COLO829 (cell line): ENCODE measurements at places on chromosomes 6 and 20.

- DNase-seq = peak; percentile 69
These were observed 11.8 kb downstream of the TMEM14B start for GRCh38 chr6:10759312-10759839.

DNA sequence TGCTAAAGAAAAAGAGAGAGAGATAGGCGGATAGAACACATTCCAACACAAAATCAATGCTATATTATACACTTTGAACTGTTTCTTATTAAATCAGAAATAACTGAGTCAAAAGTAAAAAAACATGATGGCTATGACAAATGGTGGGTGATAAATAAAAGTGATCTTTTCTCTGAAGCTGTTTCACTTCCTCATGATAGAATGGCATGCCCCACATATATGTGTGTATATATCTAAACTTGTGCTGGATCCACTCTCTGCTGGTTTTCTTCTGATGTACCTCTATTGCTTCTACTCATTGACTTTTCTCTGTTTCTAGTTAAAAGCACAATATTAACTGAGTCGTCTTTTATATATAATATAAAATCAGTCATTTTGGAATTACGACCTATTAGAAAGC lies 429.9 kb downstream of the PKHD1 start:
- no peak for DNase-seq

GRCh38 chr6:40477246-40478126 lies 109.7 kb downstream of the LRFN2 start:
- no peak for DNase-seq

DNA sequence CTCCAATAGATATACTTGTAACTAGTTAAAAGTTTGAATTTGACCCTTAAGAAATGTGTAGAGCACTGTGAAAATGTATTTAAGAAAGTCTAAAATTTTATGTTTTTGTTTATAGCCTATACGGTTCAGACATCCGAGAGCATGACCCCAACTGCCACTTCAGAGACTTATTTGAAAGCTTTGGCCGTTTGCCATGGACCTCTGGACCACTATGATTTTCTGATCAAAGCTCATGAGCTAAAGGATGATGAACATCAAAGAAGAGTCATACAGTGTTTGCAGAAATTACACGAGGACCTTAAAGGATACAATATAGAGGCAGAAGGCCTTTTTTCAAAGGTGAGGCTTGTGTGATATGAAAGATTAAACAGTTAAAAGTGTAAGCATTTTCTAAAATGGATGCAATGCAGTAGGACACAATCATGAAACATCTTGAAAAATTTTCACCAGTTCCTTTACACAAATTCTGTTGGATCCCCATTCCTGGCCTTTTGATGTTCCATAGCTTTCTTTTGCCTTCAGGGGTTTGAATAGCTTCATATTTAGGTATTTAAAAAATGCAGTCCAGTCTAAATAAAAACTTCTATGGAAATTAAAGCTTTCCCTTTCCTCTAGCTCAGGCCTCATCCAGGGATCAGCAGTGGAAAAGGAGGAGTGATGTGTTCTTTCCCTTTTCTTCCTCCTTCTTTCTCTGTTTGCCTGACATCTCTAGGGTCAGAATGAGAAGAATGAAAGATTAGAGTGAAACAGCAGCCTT lies 29.0 kb downstream of the AFG1L start:
- DNase-seq = no peak

GRCh38 chr6:1679688-1680068 lies 70.0 kb downstream of the FOXC1 start:
- DNase-seq = no peak

DNA sequence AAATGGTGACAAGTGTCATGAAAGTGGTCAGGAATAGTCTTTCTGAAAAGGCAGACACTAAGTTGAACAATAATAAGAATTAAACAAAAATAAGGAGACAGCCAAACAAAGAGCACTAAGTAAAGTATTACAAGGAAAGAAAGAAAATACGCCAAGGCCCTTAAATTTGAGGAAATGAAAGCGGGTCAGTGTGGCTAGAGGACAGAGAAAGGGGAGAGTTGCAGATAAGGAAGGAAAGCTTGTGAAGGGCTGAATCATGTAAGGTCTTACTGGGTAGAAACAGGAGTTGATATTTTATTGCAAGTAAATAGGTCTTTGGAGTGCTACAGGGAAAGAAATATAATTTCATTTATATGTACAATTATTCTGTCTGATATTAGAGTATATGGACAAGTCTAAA lies 732.1 kb downstream of the EPHA7 start:
- DNase-seq = no peak

GRCh38 chr6:25942561-25943147 lies 12.2 kb upstream of the SLC17A2 start:
- peak; percentile 42 for DNase-seq

- DNase-seq = peak; percentile 72
These were observed 47.4 kb downstream of the TRMT11 start for GRCh38 chr6:126033696-126034095.

GRCh38 chr6:107870381-107870780 lies 46.3 kb upstream of the SCML4 start:
- no peak for DNase-seq

DNA sequence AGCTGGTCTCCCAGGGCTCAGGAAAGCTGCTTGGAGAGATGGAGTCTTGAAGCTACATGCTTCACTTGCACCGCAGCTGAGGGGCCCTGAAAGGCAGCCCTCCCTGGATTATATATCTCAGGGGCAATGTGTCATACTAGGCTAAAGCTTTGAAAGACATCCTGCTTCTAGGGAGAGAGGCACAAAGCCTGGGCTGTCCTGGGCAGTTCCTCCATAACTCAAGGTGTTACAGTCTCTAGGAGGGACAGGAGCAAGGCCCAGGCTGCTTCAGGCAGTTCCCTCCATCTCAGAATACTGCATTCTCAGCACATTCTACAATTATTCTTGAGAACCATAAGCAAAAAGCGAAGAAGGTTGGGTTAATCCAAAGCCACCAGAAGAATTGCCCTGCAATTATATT lies 22.0 kb upstream of the TXNDC5 start:
- DNase-seq = no peak

DNA sequence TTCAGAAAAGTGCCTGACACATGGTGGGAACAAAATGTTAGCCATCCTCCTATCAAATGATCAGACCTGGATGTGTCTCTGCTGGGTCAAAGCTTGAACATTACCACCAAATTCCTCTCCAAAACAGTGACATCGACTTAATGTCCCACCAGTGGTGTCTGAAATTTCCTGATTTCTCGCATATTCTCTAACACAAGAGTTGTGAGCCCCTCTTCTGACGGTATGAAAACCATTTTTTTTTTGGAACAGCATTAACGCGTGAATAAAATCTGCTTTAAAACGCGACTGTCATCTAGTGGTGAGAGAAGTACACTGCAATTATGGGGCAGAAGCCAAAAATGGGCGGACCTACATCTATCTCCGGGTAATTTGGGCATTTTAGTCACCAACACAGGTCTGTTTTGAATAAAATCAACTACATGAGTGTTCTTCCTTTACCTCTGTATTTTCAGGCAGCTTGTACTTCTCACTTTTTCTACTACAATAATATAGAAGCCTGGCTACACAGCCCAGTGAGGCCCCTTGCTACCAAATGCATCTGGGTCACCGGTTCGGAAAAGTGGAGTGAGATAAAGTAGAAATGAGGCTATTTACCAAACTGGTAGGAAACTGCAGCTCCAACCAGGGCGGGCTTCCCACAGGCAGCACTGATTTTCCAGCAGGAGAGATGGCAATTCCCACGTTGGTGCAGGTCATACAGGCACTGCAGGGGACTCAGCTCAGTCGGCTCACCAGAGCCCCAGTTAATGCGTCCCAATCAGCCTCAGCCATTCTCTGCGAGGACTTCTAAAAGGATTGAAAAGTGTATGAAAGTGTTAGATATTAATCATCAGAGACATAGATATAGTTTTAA lies 27.4 kb downstream of the MGME1 start:
- peak; percentile 80 for DNase-seq

- peak; percentile 79 for DNase-seq
These were observed 46.8 kb upstream of the SLCO4A1 start for GRCh38 chr20:62595491-62595890.

DNA sequence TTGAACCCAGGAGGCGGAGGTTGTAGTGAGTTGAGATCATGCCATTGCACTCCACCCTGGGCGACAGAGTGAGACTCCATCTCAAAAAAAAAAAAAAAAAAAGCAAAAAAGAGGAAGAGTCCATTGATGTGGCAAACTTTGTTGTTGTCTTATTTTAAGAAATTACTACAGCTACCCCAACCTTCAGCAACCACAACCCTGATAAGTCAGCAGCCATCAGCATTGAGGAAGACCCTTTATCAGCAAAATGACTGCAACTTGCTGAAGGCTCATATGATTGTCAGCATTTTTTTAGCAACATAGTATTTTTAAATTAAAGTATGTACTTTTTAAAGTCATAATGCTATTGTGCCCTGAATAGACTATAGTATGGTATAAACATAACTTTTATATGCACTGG lies 48.8 kb downstream of the ZFP64 start:
- no peak for DNase-seq

DNA sequence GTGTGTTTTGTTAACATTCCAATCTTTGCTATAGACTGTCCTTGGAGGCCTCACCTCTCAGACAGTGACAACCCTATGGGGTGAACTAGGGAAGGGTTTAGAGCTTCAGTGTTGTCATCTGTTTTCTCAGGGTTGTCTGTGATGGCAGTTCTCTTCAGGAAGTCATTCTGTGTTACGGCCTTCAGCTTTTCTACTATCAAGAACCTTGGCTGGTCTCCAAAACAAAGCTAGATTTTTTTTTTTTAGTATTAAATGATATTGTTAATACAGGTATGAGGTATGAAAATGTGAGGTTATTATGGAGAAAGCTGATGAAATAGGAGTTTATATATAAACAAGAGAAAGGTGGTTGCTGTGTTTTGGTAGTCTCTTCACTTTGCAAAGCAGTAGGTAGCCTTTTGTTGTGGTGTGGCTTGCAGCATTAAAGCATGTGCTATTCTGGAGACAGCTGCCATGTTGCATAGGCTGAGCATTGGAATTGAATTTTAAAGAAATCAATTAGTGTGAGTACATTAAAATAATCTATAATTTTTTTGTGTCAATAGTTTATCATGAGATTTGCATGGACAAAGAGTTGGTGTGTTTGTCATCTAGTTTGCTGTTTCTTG lies 162.6 kb downstream of the CARMIL1 start:
- no peak for DNase-seq

GRCh38 chr6:156906451-156906850 lies 129.3 kb downstream of the ARID1B start:
- no peak for DNase-seq

GRCh38 chr20:58748618-58749017 lies 56.0 kb downstream of the NPEPL1 start:
- no peak for DNase-seq

DNA sequence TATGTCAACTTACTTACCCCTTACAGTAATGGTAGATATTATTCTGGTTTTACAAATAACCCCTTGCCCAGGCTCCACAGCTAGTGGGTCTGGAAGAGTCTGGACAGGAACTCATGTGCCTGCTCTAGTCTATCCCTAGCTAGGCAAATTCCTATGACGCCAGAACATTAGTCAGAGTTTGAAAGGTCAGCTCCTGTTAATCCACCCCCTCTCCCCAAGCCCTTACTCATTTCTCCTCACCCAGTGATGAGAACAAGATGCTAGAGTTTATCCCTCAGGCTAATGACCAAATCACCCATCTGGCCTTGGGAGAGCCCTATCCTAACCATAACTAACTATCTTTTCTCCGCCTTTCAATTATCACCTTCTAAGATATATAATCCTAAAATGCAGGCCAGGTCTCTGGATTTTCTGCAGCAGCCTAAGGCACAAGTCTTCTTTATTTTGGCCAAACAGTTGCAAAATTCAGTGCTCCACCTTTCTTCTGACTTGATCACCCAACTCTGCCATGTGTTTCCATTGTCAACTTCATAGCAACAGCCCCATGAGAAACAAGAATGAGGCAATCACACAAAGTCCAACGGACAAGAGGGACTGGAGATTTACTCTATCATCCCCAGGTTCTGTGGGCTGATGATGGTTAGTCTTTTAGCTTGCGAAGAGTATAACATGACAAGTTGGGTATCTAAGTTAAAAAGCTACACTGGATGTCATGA lies 113.3 kb downstream of the TASP1 start:
- DNase-seq = peak; percentile 66

DNA sequence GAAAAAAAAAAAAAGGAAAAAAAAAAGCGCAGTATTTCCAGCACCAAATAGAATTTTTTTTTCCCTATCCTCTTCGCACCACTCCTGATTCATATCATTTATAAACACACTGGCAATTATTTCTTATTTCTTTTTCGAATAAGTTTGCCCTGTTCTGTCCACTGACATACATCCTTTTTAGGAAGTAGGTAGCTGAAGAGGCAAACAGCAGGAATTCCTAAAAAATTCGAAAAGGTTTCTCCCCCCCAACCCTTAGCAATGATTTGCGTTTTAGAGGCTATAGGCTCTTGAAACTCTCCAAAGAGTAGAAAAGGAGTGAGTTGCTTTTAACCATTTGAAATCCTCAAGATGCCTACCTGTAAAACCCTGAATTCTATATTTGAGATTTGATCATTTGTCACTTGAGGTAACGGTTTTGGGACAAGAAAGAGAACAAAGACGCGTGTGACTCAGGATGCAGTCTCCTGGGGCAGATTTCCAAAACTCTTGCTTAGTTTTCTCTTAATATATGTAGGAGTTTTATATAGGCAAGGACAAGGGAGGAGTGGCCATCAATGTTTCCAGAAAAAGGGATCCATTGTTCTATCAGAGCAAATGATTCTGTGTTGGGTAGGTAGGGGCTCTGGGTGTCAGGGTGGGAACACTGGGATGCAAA lies 531 bp upstream of the CCN2 start:
- DNase-seq = peak; percentile 27

- DNase-seq = peak; percentile 30
These were observed 172.9 kb downstream of the ADGRG6 start for GRCh38 chr6:142474531-142475289.

- no peak for DNase-seq
These were observed 10.8 kb upstream of the WTAP start for GRCh38 chr6:159716247-159717096.

DNA sequence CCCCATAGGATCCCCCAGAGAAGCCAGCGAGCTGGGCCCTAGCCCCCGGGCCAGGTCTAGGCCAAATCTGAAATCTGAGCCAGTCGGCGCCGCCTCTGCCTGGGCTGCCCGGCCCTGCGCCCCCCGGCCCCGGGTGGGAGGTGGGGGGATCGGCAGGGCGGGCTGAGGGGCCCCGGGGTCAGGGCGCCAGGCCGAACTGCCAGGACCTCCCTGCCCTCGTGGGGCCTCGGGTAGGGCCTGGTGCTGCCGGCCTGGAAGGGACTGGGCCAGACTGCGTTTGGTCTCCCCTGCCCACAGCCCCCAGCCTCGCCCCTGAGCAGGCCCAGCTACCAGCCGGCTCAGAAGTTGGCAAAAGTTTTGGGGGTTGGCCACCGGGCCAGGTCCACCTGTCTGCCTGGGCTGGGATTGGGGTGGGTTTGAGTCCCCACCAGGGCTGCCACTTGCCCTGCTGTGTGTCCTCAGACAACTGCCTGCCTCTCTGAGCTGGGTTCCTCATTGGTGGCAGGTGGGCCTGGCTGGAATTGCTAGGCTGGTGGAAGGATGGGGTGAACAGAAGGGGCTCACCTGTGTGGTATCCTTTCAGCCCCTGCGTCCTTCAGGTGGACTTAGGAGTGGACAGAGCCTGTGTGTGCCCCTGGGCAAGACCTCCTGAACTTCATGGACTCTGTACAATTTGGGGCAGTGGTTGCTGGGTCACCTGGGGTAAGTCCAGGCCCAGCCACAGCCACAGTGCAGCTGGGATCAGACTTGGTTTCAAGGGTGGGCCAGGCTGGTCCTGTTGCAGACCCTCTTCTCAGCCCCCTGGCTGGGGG lies 801 bp downstream of the SRC start:
- no peak for DNase-seq

- peak; percentile 1 for DNase-seq
These were observed 84.3 kb downstream of the FRK start for GRCh38 chr6:115976321-115976870.

GRCh38 chr6:148388521-148388920 lies 45.9 kb downstream of the SASH1 start:
- no peak for DNase-seq
